Lung (tissue), 17 donors: ENCODE measurements at places on chromosomes 4 and X. TPM values are rescaled to one million over a fixed set of nuclear protein-coding genes. Genes with fewer than 3 reads are reported as not detected.

DNA sequence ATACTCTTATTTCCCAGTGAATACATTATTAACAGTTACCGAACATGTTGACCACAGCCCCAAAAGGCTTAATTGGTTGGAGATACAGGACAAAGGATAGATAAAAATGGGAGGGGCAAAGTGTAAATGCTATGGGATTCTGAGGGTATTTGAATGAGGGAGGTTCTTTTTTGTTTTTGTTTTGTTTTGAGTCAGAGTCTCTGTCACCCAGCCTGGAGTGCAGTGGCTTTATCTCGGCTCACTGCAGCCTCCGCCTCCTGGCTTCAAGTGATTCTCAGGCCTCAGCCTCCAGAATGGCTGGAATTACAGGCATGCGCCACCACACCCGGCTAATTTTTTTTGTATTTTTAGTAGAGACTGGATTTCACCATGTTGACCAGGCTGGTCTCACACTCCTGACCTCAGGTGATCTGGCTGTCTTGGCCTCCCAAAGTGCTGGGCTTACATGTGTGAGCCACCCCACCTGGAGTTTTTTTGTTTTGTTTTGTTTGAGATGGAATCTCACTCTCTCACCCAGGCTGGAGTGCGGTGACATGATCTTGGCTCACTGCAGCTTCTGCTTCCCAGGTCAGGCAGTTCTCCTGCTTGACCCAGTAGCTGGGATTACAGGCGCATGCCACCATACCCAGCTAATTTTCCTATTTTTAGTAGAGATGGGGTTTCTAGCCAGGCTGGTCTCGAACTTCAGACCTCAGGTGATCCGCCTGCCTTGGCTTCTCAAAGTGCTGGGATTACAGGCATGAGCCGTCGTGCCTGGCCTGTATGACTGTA is 9.0 kb downstream of the UBE2K start:
- DNase-seq, result no peak

GRCh38 chr4:99746443-99746842 is 70.2 kb upstream of the DAPP1 start:
- no peak for DNase-seq

DNA sequence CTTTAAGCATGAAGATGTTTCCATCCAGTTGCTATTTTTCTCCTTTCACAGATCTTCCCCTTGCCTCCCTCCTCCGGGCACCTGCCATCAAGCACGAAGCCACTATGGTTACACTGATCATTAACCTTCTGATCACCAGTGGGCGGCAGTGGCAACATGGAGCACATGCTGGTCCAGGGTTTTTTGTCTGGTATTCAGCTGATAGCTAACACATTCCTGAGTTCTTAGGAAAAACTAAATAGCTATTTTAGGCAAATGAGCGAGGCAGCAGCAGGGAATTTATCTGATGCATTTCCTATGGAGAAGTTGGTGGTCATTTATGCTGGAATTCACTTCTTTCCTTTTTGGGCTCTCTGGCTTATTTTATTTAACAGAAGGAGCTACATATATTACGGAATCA is 22.9 kb downstream of the SHISA3 start:
- DNase-seq, result no peak

DNA sequence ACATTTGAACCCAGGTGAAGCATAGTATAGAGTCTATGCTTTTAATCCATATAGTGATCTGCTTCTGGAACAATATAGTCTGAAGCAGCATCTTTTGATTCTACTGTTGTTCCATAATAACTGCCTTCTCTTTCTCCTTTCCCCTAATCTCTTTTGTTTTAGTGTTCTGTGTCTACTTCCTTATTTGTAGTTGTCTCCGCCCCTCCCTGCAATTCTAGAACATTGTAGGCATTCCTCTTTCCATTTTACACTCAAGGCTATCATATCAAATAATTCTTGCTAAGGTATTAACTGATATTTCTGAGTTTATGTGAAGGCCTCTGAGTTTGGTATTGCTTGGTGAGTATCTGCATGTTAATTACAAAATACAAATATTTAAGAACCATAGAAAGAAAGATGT is 11.6 kb downstream of the BLTP1 start:
- DNase-seq, result no peak

GRCh38 chr4:186633844-186634243 is 78.5 kb upstream of the MTNR1A start:
- DNase-seq, result no peak

DNA sequence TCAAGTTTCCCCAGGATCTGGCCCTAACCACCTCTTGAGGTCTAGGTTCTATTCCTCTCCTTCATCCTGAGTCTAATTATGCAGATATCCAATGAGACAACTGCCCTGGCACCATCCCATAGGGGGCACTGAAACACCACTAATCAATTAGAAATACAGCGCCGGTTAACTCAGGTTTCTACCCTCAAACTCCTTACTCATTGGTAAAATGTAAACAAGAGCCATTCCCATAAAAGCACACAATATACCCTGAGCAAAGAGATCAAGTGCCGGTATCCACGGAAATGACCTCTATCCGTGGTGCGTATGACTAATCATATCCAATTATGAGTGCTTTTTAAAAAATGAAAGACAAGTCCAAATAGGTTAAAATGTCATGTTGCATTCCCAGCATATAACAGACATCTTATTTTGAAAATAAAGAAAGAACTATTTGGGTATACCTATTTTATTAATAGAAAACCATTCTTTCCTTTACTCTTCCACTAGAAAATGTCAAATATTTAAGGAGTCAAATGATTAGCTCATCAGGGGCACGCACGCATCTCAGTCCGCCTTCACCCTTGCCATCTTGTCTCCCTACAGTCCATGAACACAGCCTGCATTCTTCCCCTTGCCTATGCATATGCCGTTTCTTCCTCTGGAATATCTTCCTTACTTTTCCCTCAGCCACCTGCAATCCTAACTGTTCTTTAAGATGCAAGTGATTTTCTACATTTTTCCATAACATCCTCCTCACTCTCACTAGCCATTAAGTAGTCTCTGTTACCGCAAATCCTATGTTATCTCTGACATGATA is 141.1 kb downstream of the MAML3 start:
- DNase-seq, result peak; percentile 71

DNA sequence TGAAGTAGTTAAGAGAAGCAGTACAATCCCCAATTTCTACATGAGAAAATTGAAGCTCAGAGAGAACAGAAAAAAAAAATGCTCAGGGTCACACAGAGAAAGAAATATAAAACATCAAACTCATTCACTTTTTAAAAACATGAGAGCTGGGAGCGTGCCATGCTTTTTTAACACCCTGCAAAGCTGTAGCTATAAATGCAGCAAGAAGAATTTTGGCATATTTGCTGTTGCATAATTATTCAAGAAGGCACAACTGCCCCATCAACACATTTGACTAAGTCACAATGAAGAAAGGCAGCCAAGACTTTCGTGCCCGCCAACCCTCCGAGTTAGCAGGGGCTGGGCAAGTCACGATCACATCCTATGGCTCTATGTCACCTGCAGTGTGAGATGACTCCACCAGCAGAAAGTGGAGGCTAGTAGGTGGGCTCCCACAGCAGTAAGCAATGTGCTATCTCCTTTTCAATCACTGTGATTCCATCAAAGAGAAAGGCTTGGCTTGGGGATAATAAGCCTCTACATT is 214.8 kb downstream of the DHX15 start:
- DNase-seq, result no peak

DNA sequence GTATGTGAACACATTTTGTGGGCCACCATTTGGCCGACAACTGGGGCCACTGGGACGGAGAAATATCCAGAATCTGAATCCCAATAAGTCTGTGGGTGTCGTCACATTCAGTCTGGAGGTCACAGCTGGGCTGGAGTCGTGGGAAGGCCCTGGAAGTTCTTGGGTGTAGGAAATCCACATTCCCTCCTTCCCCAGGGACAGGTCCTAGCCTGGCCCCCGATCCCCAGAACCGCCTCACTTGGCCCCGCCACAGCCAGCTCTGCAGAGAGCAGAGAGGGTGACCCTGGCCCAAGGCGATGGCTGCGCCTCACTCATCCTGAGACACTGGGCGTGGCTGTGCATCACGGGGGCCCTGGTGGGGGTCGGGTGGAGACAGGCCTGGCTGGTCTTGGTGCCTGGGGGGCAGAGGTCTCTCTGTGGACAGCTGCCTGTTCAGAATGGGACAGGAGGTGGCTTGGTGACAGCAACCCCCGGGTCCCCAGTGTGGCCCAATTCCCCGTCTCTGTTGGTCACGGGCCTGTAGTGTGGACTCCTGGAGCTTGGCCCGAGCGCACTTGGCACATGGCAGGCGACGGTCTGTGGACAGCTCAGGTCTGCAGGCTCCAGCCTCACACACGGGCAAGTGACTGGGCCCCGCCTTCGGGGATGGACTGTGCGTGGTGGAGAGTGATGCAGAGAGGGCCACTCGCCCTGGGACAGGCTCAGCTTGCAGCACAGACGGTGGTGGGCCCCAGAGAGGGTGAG is 16.4 kb downstream of the DOK7 start:
- DNase-seq, result no peak

GRCh38 chrX:43655151-43656004 is 721 bp upstream of the MAOA start:
- peak; percentile 60 for DNase-seq

DNA sequence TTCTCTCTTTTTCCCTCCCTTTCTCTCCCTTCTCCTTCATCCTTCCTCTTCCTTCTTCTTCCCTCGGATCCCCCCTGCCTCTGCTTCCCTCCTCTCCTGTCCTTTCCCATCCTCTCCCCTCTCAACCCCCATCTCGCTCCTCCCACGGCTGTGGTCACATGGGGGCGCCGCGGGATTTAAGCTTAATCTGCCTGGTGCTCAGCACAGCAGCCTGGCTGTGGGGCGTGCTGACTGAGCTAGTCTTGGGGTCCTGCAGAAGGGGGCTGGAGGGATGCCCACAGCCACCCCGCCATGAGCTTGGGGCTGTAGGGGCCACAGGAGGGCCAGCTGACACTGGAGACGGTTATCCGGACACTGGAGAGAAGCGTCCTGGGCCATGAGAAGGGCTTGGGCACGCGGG is 10.7 kb downstream of the SMIM10L2A start:
- DNase-seq, result no peak

GRCh38 chrX:145856181-145856580 is 38.6 kb downstream of the SLITRK2 start:
- no peak for DNase-seq

DNA sequence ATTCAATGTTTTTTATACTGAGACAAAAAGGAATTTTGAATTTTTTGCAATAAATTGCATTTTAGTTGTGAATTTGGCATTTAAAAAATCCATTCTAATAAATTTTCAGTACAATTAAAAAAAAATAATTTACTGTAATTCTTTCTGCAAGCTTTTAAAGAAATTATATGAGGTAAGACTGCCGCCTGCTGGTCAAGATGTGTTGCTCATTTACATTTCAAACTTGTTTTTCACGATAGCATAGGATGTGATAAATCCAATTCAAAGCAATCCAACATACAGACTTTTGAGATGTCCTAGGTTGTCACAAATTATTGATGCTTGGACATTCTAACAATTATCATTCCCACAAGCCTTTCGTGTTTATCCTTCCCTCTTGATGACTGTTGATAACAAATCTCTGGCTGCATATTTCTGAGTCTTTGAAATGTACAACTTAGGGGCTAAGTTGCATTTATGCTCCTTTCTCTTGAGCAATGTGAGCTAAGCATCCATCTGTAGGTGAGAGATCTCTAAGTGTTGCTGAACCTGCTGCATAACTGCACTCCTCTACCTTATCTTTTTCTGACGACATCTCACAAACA is 21.7 kb upstream of the MFAP3L start:
- DNase-seq, result peak; percentile 88

DNA sequence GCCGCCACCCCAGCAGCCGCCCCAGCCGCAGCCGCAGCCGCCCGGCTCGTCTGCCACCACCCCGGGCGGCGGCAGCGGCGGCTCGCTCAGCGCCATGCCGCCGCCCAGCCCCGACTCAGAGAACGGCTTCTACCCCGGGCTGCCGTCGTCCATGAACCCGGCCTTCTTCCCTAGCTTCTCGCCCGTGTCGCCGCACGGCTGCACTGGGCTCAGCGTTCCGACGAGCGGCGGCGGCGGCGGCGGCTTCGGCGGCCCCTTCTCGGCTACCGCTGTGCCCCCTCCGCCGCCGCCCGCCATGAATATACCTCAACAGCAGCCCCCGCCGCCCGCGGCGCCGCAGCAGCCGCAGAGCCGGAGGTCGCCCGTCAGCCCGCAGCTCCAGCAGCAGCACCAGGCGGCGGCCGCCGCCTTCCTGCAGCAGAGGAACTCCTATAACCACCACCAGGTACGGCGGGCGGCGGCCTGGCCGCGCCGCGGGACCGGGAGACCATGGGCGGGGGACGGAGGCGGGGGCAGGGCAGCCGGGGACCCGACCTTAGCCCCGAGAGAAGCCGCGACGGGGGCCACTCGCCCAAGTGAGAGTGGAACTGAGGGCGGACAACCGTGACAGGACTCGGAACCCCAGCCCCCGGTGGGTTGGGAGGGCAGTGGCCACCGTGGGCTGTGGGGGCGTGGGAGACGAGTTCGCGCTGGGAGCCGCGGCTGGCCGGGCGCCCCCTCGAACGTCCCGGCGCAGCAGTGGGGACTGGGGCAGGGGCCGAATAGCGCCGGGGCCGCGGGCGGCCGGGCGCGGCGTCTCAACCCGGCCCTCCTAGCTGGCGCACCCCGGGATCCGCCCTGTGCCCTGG is 1.8 kb downstream of the CPEB2 start:
- peak; percentile 43 for DNase-seq

DNA sequence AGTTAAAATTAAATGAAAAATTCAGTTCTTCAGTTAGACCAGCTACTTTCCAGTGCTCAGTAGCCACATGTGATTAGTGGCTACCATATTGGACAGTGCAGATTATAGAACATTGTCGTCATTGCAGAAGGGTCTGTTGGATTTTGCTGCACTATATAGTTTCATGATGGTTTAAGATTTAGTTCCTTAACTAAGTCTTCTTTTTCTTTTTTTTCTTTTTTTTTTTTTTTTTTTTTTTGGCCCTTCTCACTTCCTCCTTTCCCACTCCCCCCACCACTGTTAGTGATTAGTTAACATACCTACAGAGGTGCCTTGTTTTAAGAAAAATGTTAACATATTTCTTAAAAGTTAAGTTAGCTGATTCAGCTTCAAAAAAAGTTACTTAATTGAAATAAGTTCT is 9.0 kb downstream of the RAB9A start:
- DNase-seq, result no peak

DNA sequence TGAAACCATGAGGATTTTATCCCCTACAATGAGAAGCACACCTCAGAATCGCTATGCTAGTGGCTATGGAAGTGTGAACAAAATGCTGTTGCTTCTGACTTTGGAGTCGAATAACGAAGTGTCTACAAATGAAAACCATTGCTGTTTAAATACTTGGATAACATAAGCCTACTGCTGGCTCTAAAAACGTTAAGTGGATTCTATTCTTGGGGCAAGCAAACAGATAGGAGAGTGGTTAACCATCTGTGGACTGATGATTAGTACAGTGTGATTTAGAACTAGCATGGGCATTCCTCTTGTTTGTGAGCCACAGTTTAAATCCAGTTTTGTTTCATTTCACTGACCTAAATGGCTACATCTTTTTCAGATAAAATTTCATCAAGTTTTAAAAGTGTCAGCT is 109.7 kb upstream of the PNPLA4 start:
- no peak for DNase-seq

PPP4R3C gene
- polyA plus RNA-seq, result not detected

PABPC1L2B gene
- not detected for polyA plus RNA-seq

ZNF157 gene
- 0.10 TPM for polyA plus RNA-seq

RHOXF1 gene
- 0.37 TPM for polyA plus RNA-seq

POF1B gene
- polyA plus RNA-seq, result 0.65 TPM

ADRA2C gene
- polyA plus RNA-seq, result 2.2 TPM

IL1RAPL1 gene
- polyA plus RNA-seq, result not detected

ABCG2 gene
- 1.2 TPM for polyA plus RNA-seq
